ENCODE measurements at places on chromosomes 3 and 15.

DNA sequence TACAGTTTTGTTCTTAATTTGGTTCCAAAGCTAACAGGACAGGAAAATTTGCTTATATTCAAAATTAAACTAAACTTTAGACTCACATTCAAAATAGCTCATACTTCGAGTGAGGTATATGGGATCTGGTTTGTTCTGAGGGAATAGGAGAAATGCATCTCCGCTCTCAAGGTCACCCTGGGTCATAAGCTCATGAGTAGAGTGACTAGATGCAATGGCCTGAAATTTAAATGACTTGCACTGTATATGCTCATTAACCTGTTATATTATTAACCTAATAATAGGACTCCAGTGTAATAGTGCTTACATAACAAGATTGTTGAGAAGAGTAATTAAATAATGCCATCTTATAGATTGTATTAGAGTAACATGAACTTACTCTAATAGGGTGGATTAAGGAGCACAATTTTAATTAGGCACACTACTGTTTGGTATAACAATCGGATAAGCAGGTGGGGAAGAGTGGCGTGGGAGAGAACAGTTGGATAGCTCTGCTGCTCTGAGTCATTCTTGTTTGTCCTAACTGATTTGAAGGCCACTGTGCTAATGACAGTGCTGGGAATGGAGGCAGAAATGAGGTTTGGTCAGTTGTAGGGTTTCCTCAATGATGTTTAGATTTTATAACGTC, 5.2 kb downstream of the NKTR start:
- no peak for DNase-seq

DNA sequence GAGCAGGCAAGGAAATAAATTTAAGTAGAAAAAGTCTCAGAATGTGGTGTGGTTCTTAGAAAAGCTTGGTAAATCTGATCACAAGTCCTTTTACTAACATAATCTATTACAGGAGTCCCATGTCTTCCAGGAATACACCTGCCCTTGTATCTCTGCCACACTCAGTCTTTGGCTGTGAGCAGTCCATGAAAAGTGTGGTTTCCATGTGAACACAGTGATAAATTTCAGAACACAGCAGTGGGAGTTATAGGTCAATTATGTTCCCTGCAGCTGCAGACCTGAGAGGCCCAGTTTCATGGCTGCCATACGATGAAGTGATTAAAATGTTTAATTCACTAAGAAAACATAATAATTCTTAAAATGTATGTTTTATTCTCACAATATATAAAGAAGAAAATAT, 366.9 kb upstream of the STAC start:
- no peak for DNase-seq

GRCh38 chr3:134598763-134599545, 51.9 kb downstream of the KY start:
- DNase-seq: no peak

DNA sequence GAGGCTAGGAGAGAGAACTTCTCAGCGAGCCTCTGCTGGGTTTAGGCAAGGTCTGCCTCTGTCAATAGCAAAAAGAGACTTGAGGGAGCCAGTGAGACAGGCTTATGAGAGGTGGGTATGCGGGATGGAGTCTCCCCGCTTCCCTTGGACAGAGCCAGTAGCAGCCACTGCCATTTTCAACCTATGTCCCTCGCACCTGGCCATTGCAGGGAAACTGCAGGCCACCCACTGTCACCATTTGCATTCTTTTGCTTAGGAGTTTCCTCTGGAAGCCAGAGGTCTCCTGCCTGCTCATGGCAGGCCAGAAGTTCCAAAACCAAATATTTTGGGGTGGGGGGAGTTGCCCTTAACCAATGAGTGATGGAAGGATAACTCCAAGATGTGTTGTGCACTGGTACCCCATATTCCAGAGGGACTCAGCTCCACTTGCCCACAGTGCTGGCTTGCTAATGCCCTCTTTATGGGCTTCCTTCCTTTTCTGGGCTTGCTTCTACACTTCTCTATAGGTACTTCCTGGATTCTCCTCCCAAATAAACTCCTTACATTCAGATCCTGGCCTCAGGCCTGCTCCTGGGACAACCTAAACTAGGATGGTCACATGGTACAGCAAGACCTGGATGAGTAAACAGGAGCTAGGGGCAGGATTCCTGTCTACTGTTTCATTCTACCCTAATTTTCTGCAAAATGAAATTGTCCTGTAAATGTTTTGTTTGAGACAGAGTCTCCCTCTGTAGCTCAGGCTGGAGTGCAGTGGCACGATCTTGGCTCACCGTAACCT, 108.9 kb upstream of the PROK2 start:
- DNase-seq: no peak

GRCh38 chr3:134186391-134186790, 64.3 kb downstream of the RYK start:
- DNase-seq: no peak

DNA sequence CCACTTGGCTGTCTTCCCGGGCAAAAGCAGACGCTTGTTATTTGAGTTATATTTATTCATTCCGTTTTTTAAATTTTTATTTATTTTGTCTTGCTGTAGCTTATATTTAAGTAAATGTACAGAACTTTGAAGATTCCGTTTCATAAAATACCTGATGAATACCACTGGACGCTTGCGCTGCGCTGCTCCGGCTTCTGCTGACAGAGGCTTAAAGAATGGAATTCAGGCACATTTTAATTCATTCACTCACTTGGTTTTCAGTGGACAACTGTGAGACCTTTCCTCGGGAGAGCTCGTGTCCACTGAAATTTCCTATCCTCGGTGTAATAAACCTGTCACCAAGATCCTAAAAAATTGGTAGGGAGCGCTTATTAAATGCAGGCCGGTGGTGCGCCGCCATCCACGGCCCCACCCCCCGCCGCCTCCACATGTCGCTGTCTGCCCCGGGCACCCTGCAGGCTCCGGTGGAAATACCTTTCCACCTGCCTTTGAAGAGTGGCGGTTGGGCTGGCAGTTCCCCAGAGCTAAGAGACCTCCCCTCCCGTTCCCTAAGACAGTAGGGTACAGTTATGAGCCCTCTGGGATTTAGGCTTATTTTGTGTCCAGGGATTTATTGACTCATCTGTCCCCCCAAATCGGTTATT, 62.5 kb upstream of the UBE2E1 start:
- DNase-seq: no peak

DNA sequence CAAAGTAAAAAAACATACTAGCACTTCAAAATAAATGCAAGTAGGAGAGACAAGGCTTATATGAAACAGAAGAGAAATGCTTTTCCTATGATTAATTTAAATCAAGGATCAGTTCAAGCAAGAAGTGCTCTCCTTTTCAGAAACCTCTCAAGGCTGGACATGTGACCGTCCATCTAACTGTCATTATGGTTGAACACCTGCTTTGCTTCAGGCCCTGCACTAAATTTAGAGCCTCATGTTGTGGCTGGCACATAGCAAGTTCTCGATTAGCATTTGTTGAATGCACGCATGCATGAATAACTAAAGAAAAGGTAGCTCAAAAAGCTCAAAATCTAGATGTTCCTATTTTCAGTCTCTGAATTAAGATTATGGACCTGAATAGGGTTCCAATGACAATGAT, 82.0 kb downstream of the SV2B start:
- DNase-seq: no peak

DNA sequence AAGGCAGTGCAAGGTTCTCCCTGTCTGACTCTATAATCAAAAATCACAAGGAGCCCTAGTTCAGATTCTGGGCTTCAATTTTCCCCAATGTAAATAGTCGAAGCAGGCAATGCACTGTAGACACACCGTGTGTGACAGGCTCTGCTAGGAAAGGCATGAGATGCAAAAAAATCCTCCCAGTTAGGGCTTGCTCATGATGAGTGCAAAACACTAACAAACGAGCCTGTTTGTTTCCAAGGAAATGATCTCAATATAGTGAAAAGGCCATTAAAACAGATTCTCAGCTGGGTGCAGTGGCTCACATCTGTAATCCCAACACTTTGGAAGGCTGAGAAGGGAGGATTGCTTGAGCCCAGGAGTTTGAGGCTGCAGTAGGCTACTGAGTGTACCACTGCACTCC, 55.7 kb downstream of the UMPS start:
- no peak for DNase-seq

- DNase-seq: no peak
Measured at GRCh38 chr3:171255236-171255806, 204.9 kb downstream of the TNIK start.

DNA sequence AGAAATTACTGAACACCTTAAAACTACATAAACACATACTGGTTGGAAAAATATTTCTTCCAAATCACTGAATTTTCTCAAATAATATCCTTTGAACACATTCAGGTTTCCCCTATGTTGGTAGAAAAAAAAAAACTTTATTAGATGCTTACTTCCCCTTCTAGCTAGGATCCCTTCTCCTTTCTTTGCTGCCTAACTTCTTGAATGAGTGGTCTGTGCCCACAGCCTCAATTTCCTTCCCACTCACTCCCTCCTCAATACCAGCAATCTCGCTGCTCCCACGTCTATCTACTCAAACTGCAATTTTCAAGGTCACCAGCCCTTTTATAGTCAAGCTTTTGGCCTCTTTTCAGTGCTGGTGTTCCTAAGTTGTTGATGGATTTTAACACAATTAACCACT, 8.3 kb downstream of the CD200R1 start:
- DNase-seq: no peak

GRCh38 chr3:36907911-36908646, 36.8 kb downstream of the TRANK1 start:
- DNase-seq: peak; percentile 86

GRCh38 chr3:190558796-190559195, 44.9 kb downstream of the IL1RAP start:
- DNase-seq: peak; percentile 13

- DNase-seq: no peak
Measured at GRCh38 chr15:31606194-31606669, 279.6 kb downstream of the KLF13 start.

DNA sequence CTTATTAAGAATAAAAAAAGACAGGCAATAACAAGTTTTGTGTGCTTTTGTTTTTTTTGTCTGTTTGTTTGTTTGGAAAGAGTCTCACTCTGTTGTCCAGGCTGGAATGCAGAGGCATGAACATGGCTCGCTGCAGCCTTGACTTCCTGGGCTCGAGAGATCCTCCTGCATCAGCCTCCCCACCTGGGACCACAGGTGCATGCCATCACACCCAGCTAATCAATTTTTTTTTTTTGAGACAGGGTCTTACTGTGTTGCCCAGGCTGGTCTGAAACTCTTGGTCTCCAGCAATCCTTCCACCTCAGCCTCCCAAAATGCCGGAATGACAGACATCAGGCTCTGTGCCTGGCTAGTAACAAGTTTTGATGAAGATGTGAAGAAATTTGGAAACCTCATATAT, 73.1 kb upstream of the GCNT3 start:
- no peak for DNase-seq

DNA sequence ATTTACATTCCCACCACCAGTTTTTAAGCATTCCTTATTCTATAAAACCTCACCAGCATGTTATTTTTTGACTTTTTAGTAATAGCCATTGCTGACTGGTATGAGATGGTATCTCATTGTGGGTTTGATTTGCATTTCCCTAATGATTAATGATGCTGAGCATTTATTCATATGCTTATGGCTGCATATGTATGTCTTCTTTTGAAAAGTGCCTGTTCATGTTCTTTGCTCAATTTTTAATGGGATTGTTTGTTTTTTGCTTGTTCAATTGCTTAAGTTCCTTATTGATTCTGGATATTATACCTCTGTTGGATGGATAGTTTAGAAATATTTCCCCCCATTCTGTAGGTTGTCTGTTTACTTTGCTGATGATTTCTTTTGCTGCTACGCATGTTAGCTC, 16.1 kb downstream of the TBC1D5 start:
- no peak for DNase-seq

DNA sequence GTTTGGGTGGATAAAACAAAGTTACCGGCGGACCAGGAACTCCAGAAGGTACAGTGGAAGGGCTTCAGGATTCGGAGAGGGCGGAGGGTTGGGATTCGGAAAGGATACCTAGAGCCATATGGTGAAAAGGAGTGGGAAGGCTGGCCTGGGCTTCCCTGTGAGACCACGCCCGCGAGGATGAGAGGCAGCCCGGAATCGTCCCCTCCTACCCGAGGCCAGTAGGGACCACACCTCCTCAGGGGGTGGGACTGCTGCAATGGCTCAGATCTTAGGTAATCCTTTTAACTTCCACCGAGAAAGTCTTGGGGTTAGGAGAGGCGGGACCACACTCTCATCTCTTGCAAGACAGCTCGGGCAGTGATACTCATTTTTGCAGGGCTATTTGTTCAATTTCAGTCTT, 511.3 kb downstream of the OCA2 start:
- DNase-seq: peak; percentile 24

GRCh38 chr15:50302581-50302980, 37.1 kb upstream of the HDC start:
- no peak for DNase-seq

- DNase-seq: no peak
Measured at GRCh38 chr3:177563792-177564191, 366.5 kb upstream of the TBL1XR1 start.

Data from RPMI8226 (cell line).